ENCODE measurements at places on chromosomes 7 and 10.

DNA sequence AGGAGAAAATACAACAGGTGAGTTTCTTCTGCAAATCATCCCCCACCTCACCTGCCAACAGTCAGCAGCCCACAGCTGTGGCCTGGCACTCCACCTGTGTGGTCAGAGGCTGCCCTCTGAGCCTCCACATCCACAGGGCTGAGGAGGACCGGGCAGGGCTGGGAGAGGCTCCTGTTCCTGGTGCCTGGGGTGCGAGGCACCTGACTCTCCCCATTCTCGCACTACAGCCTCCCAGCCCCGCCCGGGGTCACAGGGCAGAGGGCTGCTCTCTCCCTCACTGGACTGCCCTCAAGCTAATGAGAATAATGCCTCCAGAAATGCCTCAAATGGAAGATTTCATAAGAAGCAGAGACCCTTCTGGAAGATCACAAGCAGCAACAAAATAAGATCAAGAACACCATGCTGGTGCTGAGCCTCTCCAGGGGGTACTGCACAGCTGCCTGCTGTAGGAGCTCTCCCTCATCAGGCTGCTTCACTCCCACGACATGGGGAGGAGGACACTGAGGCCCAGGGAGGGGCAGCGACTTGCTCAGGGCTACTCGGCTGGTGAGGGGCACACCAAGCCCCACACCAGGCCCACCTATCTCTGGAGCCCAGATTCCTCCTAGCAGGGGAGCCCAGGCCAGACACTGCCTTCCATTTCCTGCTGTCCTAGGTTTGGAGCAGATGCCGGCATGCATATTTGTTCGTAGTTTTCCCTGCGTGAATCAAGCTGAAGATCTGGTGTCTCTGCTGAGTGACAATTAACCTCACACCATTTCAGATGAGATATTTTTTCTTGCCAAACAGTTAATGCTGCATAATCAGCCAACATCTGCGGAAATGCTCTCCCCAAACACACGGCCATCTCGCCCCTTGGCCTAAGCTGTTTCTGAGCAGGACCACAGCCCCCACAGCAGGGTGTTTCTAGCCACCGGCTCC is 76.5 kb downstream of the FAM53B start:
- DNase-seq: no peak

DNA sequence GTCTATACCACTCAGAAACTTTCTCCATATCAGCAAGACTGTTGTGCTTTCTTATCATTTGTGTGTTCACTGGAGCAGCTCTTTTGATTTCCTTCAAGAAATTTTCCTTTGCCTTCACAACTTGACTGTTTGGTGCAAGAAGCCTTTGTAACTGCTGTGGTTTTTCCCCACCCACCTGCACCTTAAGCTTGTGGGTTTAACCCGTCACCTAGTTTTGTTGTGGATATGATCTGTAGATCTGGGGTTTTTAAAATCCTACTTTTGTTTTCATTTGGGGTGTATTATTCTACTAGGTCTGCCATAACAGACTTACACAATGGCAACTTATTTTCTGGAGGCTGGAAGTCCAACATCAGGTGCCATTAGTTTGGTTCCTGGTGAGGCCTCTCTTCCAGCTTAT is 30.5 kb upstream of the CHST3 start:
- DNase-seq: no peak

GRCh38 chr10:21183025-21183424 is 285.9 kb upstream of the NEBL start:
- no peak for DNase-seq

- DNase-seq: no peak
Measured at GRCh38 chr10:89069589-89069988, 79.0 kb downstream of the FAS start.

- DNase-seq: no peak
Measured at GRCh38 chr10:2278363-2278762, 541.0 kb upstream of the ADARB2 start.

- DNase-seq: no peak
Measured at GRCh38 chr10:3955955-3956617, 171.1 kb upstream of the KLF6 start.

GRCh38 chr10:36336315-36336714 is 694.2 kb upstream of the FZD8 start:
- DNase-seq: no peak

- no peak for DNase-seq
Measured at GRCh38 chr10:29501692-29502091, 133.1 kb downstream of the SVIL start.

DNA sequence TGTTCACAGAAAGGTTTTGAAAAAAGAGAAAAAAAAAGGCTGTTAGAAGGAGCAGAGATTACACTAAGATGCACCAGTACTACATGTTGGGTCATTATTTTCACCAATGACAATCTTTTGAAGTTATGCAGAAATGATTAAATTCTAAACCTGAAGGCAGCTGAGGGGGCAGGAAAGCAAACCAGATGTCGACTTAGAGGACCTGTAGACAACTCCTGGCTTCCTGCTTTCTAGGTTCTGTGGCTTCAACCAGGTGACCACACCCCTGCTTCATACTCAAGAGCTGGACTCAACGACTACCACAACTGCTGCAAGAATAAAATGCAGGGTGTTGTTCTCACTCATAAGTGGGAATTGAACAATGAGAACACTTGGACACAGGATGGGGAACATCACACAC is 30.0 kb downstream of the MYOF start:
- peak; percentile 79 for DNase-seq

- DNase-seq: no peak
Measured at GRCh38 chr7:126605553-126605952, 647.2 kb downstream of the GRM8 start.

GRCh38 chr10:13247784-13248183 is 13.6 kb upstream of the UCMA start:
- no peak for DNase-seq

DNA sequence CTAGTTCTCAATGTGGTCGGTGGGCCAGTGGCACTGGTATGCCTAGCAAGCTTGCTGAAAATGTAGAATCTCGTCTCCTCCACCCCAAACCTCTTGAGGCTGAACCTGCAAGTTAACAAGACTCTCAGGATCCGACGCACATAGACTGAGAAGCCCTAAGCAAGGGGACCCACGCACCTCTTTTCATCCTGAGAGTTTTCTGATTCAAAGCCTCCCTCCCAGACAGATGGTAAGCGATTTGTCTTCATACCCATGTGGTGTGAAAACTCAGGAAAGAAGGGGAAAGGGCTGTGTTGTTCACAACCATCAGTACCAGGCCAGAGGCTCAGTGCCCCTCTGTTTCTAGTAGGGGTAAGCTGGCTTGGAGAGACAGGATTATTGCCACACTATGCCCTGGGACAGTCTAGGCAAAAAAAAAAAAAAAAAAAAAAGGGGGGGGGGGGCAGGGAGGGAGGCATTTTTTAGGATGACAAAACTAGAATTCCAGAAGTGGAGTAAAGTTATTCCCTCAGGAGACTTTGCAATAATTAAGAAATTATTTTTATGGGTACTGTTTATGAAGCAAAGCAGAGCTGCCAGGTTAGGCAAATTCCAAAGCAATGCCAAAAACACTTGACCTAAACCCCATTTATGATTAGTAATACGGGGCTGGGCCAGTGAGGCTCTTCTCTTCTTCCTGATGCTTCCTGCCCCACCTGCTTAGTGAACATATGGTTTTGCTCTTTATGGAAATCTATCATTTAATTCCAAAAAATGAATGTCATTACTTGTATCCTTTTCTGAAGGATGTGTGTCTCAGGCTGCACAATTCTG is 117.6 kb upstream of the PDLIM1 start:
- no peak for DNase-seq

- no peak for DNase-seq
Measured at GRCh38 chr7:25656581-25657026, 428.3 kb upstream of the NPVF start.

Measured in activated CD8-positive, alpha-beta memory T cell treated with anti-CD3 and anti-CD28 coated beads, Interleukin-2, amount 10 ng/mL, durations not matched to agents 7 days and 5 days (primary cell).